ENCODE measurements at places on chromosomes 5 and 9.

DNA sequence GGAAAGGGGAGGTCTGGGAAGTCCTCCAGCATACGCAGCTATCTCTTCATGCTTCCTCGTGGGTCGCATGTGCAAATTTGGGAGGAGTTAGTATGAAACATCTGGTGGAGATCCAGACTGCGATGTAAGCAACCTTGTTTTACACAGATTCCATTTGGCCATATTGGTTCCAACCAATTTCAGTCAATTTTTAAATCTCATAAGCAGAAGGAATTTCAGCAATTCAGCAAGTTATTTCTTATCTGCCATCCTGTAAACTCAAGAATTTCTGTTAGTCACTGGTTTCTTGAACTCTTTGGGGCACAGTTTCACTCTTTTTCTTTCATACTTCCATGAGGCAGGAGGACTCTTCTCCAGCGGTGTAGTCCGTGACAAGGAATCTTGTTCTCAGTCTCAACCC is 130.4 kb upstream of the CLINT1 start:
- no peak for DNase-seq

DNA sequence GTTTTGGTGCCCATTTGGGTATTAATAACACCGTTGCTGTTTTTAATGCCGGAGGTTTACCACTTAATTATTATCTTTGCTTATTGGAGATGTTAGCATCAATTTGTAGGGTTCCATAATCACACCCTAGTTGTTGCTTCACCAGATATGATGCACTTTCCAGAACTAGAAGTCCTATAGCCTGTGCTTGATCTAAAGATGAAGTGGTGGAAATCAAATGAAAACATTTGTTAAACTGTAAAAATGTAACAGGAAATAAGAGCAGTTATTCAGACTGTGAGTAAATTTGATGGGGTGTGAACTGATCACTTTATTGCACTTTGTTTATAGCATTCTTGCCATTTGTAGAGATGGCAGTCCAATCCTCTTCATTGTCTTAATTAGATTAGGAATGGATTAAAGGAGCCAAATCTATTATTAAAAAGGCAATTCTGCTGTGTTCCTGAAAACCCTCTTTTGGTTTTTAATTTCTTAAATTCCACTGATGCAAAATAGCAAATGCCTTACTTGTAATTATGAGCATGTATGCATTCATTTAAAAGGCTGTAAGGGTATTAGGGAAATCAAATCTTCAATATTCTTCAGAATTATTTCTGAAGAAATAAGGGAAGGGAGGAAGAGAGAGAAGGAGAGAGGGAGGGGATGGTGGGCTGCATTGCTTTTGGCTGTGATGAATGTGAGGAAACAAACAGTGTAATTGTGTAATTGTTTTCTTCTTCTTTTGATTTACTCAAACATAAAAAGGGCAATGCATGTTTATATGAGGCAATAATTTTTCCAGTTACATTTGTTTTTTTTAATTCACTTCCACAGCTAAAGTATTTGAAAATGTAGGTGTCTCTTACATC is 675.2 kb upstream of the WWC1 start:
- no peak for DNase-seq

- no peak for DNase-seq
Observed at GRCh38 chr9:89635816-89636215, 31.0 kb downstream of the GADD45G start.

GRCh38 chr5:136070486-136071285 is 41.9 kb downstream of the TGFBI start:
- DNase-seq: no peak

DNA sequence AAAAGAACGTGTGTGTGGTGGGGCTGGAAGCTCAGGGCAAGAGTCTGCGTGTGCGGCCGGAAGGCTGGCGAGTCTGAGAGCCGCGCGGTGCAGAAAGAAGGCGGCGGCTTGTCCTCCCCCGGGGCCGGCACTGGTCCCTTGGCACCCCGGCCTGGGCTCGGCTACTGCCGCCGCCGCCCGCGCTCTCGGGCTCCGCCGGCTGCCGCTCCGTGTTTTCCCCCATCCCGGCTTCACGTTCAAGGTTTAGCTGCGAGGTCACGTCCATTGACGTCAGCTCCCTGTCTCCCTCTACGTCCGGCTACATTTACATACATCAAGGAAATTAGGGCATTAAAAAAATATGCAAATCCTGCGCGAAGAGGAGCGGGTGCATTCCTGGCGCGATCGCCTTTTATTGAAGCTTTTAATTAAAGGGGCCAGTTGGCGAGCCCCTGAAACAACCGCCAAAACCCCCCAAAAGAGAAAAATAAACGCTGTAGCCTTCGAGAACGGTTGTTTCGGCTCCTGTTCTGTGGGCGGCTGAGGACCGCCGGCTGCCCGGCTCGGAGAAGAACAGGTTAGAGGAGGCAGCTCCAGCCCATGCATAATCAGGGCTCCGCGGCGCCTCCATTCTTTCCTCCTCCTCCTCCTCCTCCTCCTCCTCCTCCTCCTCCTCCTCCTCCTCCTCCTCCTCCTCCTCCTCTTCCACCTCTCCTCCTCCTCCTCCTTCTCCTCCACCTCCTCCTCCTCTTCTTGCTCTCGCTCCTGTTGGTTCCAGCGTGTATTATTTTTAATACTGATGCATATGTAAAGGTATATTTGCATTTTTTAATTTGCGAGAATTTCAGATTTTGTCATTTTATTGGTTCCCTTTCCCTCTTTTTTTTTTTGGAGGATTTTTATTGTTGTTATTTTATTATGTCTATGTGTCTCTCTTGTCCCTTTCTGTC is 207.0 kb downstream of the MEF2C start:
- DNase-seq: no peak

DNA sequence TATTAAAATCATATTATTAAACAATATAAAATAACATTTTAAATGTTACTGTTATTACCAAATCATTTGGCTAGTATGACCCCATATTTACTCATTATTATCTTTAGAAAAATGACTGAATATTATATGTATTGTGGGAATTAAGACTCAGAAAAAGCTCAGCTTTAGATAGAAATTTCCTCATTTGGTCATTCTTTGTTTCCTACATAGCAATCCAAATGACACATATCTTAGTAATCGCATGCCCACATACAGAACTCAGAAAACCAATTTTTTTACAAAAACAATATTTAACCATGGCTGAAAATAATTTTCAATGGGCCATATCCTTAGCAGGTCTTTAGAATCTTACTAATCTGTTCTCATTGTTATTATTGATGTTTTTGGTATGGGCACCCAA is 53.8 kb upstream of the TSLP start:
- no peak for DNase-seq

- DNase-seq: no peak
Observed at GRCh38 chr5:93874491-93874890, 133.1 kb upstream of the POU5F2 start.

DNA sequence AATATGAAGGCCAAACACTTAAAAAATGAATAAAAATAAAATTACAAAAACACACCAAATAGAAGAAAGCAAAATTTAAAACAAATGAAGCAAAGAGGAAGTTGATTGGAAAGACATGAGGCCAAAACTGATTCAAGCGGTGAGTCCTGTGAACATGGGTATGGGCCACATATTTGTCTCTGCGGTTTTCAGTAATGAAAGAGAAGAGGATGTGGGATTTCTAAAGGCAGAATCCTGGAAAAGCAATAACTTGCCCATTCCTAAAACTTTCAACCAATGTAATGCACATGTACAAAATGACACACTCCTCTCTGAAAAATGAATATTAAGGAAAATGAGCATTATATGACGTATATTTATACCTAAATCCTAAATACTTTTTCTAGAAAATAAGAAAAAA is 263.7 kb downstream of the SEMA5A start:
- DNase-seq: no peak

DNA sequence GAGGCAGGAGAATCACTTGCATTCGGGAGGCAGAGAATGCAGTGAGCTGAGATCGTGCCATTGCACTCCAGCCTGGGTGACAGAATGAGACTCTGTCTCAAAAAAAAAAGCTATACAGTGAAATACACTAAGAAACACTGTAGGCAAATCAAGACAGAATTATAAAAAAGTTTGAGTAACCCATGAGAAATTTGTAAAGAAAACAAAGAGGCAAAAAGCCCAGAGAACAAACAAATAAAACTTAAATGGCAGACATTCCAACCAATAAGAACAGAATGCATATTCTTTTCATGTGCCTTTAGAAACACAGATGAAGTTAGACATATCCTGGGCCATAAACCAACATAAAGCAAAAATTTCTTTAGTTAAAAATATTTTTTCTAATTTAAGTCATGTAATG is 30.6 kb downstream of the ZNF169 start:
- DNase-seq: no peak

GRCh38 chr5:149363358-149363757 is 5.5 kb downstream of the PCYOX1L start:
- no peak for DNase-seq

Data from CD8-positive, alpha-beta T cell (primary cell).